ENCODE measurements at places on chromosomes 5 and 9.

DNA sequence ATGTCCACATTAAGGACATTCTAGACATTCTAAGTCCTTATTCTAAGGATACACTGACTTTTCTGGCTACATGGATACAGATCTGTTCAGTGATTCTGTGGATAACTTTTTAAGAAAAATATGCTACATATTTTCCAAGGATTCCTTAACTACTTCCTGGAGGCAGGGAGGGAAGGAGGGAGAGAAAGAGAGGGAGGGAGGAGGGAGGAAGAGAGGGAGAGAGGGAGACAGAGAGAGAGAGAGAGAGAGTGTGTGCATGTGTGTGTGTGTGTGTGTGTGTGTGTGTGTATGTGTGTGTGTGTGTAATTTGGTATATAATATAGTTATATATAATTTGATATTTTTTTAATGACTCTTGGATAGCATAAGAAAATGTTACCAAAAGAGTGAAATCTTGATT is 109.8 kb downstream of the TLE4 start:
- no peak for DNase-seq

- no peak for DNase-seq
These were observed 225.3 kb upstream of the CLINT1 start for GRCh38 chr5:158084292-158084691.

GRCh38 chr9:36559036-36559695 is 13.5 kb upstream of the MELK start:
- no peak for DNase-seq

- DNase-seq: peak; percentile 59
These were observed 66.5 kb upstream of the HSPA9 start for GRCh38 chr5:138641547-138642298.

DNA sequence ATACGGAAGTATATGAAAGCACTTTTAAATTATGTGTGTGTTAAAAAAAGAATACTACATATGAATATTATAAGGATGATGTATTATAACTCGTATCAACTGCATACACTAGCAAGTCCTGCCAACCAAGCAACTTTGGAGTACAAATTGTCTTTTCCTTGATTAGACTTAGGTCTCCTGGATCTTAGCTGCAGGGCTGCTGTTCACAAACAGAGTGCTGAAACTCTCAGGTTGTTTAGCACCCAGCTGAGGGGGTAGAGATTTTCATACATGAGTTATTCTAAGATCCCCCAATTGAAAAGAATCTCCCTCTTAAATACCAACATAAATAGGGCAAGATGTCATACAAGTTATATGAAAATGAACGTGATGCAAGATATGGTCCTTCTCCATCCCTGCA is 149.8 kb upstream of the TNC start:
- no peak for DNase-seq

- DNase-seq: no peak
These were observed 273.2 kb upstream of the TARS1 start for GRCh38 chr5:33167541-33167940.

DNA sequence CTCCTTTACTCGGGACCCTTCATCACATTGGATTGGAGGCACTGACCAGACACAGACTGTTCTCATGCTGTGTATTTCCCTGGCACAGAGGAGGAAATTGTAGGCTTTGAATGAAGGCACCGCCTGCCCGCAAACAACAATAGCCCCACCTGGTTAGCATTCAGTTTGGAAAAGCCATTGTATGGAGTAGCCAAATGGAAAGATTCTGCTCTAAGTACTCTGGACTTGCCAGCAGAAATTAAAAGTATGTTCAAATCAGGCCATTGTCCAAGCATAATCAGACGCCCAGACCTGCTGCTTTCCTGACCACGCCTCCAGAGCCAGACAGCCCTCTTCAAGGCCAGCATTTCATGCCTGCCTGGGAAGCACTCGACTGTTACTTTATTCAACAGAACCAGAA is 8.0 kb upstream of the SEMA4D start:
- no peak for DNase-seq

DNA sequence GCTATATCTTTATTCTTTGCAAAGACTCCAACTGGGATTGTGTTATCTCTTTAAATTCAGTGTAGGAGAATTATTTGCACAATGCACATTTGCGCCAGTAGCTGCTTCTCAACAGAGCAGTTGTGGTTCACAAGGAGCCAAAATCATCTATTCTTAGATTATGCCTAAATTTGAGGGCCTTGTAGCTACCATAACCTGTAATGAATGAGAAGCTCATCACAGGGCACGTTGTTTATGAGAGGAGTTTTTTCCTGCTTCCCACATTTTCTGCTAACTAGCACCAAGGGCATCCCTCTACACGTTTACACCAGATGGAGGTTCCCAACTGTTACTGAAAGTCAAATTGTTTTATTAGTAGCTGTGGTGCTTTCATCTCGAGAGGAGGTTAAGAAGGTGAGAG is 322.4 kb downstream of the TMEM161B start:
- DNase-seq: no peak

GRCh38 chr5:33261747-33262146 is 179.0 kb upstream of the TARS1 start:
- no peak for DNase-seq

DNA sequence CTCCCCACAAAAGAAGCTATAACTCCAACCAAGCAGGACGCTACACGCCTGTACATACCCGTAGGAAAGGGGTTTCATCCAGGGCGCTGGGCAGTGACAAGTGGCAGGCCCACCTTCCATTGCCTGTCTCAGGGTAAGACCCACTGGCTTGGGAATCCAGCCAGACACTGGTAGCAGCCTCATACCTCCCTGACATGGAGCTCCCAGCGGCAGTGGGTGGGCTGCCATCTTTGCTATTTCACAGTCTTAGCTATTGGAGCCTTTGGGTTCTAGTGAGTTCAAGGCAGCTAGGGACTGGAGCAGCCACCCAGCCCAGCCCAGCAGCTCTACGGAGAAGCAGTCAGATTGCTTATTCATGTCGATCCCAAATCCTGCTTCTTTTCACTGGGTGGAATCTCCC is 3.4 kb upstream of the IFNA10 start:
- no peak for DNase-seq

- DNase-seq: no peak
These were observed 540.9 kb downstream of the KIF4B start for GRCh38 chr5:155554500-155554899.

- peak; percentile 17 for DNase-seq
These were observed 722 bp downstream of the TBC1D9B start for GRCh38 chr5:179906795-179907555.

- DNase-seq: no peak
These were observed 46.1 kb downstream of the ZNF618 start for GRCh38 chr9:113922160-113922559.

GRCh38 chr9:134395737-134396257 is 69.5 kb downstream of the RXRA start:
- no peak for DNase-seq

DNA sequence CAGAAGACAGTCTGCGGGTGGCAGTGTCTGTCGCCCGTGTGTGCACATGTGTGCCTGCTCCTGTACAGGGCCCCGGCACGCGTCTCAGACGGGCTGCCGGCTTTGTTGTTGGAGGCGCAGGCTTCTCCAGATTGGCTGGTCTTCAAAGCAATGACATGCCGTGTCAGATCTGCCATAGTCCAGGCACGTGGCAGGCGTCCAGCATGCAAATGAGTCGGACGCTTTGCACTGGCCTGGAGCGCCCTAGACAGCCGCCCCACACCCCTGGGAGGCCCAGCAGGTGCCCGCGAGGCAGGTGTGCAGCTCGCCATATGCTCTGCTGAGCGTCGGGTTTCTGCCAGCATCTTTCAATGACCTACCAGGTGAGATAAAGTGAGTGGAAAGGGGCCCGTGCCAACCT is 71.5 kb downstream of the GADD45G start:
- DNase-seq: no peak

GRCh38 chr5:113087976-113088514 is 111.4 kb downstream of the DCP2 start:
- no peak for DNase-seq

DNA sequence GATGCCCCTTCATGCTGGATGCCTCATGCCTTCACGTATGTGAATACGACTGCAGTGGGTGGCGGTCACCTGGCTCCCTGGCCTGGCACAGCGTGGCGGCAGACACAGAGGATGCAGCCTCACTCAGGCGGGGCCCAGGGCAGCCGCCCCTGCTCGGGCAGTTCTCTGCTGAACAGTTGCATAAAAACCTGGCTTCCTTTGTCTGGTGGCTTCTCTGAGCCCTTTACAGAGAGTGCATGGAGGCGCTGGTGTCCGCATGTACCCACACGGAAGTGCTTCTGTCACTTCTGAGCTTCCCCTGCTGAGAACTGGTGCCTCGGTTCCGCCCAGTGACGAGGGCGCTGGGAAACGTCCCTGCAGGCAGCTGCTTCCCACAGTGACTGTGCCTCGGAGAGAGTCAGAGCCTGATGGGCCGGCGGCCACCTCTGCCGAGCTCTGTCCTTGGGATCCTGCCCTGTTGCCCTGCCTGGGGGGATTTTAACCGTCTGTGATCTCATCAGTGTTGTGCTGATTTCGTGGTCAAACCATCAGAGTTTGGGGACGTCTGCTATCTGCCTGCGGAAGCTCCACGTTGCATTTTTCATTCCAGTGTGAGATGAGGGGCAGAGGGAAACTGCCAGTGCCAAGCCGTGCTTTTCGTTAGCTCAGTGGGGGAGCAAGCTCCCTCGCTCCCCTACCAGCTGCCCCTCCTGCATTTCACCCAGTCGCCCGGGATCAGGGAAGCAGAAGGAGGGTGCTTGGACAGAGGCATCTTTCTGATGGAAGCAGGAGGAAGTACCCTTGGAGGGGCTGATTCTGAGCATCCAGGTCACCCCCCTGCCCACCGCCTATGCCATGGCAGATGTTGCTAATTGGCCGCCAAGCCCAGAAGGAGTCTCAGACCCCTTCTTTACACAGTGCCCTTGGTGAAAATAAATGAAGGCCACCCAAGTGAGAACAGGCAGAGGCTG is 153.0 kb upstream of the COL5A1 start:
- no peak for DNase-seq

DNA sequence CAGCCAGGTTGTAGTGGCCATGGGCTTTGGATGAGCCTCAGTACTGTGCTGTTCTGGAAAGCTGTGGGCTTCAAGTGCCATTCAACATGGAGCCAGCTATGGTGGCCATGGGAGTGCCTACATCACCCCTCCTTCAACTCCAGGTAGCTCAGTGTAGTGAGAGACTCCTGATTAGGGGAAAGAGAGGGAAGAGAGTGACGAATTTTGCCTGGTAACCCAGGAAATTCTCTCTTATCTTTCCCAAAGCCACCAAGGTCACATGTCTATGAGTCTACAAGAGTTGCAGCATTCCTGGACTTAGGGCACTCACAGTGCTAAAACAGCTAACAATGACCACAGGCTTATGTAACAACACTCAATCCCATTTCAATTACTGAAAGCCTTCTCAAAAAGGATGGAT is 81.7 kb upstream of the SPTLC1 start:
- no peak for DNase-seq

- DNase-seq: no peak
These were observed 1.3 kb downstream of the SPATA31E1 start for GRCh38 chr9:87883990-87884389.

GRCh38 chr9:131406563-131407436 is 12.9 kb downstream of the PRRC2B start:
- no peak for DNase-seq

- no peak for DNase-seq
These were observed 58.3 kb downstream of the SVEP1 start for GRCh38 chr9:110521206-110521605.

GRCh38 chr5:38443390-38443789 is 113.1 kb downstream of the LIFR start:
- no peak for DNase-seq

GRCh38 chr9:91915524-91916263 is 34.3 kb downstream of the ROR2 start:
- no peak for DNase-seq

GRCh38 chr9:38298503-38298902 is 94.0 kb upstream of the ALDH1B1 start:
- DNase-seq: no peak

DNA sequence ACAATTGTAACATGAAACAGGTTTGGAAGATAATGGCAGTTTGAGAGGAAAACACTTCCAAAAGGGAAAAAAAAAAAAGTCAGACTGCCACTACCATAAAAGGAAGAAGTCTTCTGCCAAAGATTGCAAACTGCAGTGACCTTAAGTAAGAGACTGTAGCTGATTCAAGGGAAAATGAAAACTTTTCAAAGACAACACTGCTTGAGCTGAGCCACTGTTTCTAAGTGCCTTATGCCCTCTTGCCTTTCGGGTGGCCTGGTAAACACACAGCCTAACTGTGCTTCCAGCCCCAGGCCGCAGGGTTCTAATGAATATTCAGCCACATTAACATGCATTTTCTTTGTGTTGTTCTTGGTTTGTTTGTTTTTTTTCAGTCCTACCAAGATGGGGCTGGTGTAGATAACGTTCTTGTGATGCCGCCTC is 354.6 kb downstream of the BNC2 start:
- no peak for DNase-seq

GRCh38 chr9:7844242-7844641 is 44.7 kb upstream of the DMAC1 start:
- DNase-seq: peak; percentile 3

DNA sequence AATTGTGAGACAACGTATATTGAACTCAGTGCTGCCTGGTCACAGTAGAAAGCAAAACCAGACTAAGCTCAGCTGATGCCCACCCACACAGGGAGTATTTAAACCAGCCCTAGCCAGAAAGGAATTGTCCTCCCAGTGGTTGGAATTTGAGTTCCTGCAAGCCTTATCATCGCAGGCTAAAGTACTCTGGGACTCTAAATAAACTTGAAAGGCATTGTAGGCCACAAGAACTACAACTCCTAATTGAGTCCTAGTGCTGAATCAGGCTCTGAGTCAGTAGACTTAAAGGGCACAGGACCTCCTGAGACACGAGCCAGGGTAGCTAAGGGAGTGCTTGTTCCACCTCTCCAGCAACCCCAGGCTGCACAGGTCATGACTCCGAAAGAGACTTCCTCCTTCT is 171.4 kb downstream of the MCTP1 start:
- no peak for DNase-seq

DNA sequence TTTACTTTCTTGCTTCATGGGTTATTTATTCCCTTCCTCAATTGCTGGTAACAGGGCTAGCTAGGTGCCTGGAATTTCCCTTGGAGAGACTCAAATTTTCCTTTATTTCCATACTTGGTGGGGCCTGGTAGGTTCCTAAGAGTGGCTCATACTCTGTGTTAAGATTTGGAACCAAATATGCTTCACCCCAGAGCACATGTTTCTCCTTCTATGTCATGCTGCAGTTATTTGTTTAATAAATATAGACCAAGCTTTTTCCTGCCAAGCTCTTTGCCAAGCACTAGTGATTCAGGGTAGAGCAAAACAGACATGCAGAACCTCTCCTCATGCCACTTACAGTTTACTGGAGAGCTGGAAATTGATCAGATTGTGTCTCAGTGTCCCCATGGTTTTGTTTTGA is 290.3 kb upstream of the SGCD start:
- no peak for DNase-seq

DNA sequence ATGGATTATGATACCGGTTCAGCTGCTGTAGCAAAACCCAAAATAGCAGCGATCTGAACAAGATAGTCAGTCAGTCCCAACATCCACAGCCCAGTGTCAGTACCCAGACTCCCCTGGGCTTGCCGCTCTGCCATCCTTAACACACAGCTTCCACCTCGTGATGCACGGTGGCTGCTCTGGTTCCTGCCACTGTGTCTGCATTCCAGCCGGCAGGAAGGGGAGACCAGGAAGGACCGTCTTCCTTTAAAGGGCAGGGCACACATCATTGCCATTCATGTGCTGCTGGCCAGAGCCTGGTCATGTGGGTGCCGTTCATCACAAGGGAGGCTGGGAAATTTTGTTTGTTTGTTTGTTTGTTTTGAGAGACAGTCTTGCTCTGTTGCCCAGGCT is 131.0 kb upstream of the IER5L start:
- DNase-seq: no peak

- DNase-seq: no peak
These were observed 21.3 kb downstream of the PTTG1 start for GRCh38 chr5:160442824-160443431.

Measured in germinal center (tissue), 1 donor.